ENCODE measurements at places on chromosomes 7 and 10.

DNA sequence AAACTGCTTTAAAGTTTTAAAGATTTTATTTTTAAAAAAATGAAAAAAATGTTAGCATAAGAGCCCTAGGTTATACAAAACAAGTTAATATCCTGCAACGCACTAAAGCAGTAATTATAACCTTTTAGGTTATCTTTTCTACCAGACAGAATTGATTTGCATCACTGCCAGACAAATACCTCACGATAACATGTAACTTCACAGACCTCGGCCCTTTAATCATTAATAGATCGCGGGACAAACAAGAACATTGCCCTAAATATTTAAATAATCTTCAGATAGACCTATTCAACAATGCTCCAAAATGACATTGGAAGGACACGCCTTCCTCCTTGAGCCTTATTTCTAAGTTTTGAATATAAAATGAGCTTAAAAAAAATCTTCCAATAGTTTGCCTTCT is 23.8 kb upstream of the C7orf33 start:
- DNase-seq = no peak

DNA sequence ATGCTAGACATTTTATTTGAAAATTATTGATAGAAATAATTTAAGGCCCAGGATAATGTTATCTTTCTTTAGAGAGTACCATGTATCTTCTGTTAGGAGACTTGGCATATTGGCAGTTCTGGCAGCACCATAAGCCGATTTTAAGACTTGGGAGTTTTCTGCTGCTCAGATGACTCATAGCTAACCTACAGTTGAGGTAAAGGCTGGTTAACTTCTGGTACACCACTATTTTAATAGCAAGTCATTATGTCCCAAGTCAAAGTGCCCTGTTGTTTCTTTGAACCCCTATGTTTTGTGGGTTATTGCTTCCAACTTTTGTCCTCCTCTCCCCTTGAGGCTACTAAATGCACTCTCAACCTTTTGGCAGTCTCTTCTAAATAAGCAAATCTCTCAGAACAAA is 25.2 kb downstream of the ATRNL1 start:
- DNase-seq = no peak

GRCh38 chr10:94041206-94041605 is 47.5 kb downstream of the PLCE1 start:
- no peak for DNase-seq

- DNase-seq = no peak
Measured at GRCh38 chr10:78529262-78529661, 495.6 kb downstream of the RPS24 start.

GRCh38 chr7:641269-641671 is 85.2 kb upstream of the DNAAF5 start:
- no peak for DNase-seq

All from stimulated activated CD4-positive, alpha-beta T cell treated with anti-CD3 and anti-CD28 coated beads, Interleukin-4, amount 100 ng/mL, for 24 hours (primary cell).